ENCODE measurements at places on chromosomes 12 and 14.

DNA sequence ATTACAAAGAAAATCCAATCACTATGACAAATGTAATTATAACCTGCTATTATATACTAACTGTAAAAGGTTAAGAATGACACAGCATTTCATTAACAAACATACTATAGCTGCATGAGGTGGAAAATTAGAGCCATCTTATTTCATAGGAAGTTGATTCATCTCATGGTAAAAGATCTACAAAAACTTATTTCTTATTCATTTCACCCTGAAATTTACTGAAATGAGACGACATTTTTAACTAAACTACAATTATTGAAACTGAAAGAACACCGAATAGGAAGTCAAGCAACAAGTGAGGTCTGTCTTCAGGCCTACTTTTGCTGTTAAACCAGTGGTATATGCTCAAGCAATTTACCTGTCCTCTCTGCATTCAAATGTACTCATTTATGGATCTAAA is 87.2 kb downstream of the CEP83 start:
- DNase-seq: no peak

GRCh38 chr14:58414845-58415244 is 12.5 kb downstream of the TIMM9 start:
- DNase-seq: no peak

- DNase-seq: no peak
These were observed 8.9 kb upstream of the EEA1 start for GRCh38 chr12:92938018-92938417.

- DNase-seq: no peak
These were observed 4.2 kb downstream of the RDH5 start for GRCh38 chr12:55724226-55724939.

- no peak for DNase-seq
These were observed 30.4 kb upstream of the P2RX7 start for GRCh38 chr12:121102307-121102706.

DNA sequence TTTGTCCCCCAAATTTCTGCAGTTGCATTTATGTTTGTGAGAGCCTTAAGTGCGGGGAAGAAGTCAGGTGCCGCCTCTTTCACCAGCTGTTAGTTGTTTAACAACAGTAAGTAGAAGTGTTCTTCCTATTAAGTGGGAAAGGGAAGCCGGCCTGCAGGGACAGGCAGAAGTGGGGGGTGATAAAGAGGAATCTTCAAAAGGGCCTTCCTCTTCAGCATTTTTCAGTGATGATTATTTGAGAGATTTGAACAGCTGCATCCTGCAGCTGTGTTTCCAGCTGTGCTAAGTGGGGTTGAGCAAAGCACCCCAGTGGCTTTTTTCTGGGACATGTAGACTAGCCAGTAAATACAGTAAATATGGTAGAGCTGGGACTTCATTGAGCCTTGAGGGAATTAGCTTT is 32.1 kb upstream of the SLC38A1 start:
- no peak for DNase-seq

DNA sequence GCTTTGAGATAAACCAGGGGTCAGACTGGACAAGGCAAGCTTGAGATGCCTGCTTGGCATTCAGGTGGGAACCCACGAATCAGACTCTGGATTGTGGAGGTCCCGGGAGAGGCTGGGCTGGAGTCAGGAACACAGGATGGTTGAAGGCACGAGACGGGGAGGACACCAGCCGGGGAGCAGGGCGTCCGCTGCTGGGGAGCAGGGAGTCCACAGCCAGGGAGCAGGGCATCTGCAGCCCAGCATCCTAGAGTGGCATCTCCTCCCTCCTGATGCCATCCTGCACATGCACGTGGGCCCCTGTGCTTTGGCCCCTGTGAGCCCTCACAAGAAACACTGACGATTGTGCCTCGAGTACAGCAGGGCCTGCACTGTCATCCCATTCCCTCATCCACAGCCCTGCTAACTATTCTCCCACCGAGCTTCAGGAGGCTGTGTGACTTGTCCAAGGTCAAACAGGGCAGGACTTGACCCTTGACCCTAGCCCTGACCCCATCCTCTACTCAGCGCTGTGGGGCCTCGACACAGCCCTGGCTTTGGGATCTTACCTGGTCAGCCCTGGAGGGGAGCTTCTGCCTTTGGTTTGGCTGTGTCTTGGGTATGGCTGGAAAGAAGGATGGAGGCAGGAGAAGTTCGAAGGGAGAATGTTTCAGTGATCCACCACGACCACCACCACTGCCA is 45.1 kb downstream of the CFAP251 start:
- no peak for DNase-seq

- DNase-seq: no peak
These were observed 9.4 kb downstream of the AICDA start for GRCh38 chr12:8603286-8603685.

All from DMS153 (cell line).